ENCODE measurements at places on chromosomes 5 and 9.
A peak's percentile ranks its signal among the peaks of the same experiment; 100 is the strongest.

GRCh38 chr5:181217111-181217802, 5.8 kb upstream of the TRIM41 start:
- DNase-seq: peak; percentile 68

GRCh38 chr5:134902071-134902801, 2.7 kb upstream of the PCBD2 start:
- no peak for DNase-seq

DNA sequence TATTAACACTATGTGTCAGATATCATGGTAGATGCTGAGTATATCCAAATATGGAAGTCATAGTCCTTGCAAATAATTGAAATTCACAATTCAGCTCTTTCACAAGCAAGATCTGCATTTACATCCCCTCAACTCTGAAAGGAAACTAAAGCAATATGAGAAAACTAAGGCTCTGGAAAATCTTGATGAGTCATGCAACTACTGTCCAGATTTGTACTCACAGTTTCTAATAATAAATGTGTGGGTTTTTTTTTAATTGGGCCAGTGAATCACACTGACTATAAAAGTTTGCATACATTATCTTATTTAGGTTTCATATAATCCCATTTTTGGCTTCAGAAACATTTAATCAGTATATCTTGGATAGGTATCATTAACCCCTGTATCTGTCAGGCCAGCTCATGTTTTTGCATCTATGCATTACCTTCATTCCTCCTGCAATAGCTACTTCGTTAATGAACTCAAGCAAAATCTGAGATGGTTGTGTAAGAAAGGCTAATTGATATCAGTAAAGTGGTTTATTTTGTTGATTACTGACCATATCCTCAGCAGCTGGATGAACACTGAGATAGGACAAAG, 58.7 kb upstream of the PRR16 start:
- DNase-seq: no peak

DNA sequence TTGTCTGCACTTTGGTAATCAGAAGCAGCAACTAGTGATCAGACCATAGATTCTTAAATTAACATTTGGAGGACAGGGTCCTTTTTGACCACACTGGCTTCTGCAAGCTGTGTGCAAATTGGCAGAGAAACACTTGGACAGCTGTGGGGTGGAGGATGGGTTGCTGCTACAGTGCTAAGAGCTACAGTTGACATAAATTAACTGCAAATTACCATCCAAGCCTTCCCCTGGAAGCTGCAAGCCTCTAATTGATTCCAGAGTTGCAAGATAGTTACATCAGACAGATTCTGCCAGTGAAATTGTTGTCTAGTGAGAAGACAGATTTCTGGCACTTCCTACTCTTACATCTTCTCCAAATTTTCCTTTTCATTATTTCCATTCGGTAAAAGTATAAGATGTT, 517.7 kb downstream of the DIRAS2 start:
- DNase-seq: no peak

- peak; percentile 65 for DNase-seq
These were observed 19.9 kb upstream of the TMEM250 start for GRCh38 chr9:136138566-136138965.

DNA sequence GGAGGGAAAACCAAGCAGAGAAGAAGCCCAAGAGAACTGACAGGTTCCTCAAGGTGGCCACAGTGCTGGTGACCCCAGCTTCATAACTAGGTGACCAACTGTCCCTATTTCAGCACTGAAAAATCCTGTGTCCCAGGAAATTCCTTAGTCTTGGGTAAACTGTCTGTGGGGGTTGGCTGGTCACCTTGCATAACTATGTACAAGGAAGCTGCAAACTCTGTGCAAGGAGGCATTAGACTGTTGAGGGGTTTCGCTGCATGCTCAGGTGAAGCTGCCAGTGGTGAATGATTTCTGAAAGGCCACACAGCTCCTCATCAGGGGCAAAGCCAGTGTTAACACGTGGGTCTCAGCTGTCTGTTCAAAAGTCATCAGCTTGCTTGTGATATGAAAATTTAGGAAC, 36.9 kb downstream of the PCSK5 start:
- DNase-seq: no peak

GRCh38 chr9:89798547-89799120, 193.8 kb downstream of the GADD45G start:
- DNase-seq: no peak

DNA sequence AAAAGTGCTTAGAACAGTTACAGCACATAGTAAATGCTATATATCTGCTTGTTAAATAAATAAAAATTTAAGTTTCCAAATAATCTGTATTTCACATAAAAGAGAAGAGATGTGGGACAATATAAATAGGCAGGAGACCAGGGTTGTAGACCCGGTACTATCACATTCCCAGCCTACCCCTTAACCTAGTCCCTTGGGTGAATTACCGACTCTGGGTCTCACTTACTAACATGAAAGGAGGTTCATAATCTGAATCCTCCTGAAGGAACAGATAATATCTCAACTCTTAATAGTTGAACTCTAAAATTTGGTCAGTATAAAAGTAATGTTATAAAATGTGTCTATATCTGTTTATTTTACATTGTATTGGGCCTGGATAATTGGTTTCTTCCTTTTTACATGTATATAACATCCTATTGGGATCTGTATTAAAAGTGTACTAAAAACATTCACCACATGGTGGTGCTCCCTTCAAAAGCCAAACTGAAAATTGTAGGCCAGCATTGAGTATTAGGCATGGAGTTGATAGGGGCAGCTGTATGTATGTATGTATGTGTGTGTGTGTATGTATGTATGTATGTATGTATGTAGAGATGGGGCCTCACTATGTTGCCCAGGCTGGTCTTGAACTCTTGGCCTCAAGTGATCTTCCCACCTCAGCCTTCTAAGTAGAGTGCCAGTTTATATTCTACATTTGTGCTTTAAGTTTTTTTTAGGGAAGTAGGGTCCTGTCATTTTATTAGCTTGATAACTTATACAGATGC, 64.2 kb upstream of the ABL1 start:
- DNase-seq: no peak

DNA sequence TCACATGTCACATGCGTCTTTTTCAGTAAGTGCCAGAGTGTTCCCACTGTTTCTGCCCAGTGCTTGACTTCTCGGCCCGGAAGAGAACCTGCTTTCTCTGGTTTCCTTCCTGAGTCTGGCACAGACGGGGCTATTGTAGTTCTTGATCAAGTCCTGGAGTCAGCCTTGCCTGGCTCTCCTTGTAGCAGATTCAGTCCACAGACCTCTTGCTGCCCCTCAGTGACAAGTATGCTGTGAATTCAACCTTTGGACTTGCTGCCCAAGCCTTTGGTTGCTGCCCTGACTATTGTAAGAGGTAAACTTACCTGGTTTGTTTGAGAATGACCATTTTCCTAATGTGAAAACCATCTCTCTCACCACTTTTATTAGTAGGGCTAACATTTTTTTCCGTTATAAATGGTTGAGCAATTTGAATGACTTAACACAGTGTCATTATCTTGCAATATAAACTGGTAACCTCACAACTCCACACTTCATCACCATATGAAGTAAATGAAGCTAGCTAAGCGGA, 24.7 kb downstream of the ZBTB34 start:
- no peak for DNase-seq

GRCh38 chr9:35718721-35719511, 13.1 kb downstream of the TLN1 start:
- no peak for DNase-seq

- DNase-seq: no peak
These were observed 154.0 kb downstream of the GABBR2 start for GRCh38 chr9:98554752-98555151.

DNA sequence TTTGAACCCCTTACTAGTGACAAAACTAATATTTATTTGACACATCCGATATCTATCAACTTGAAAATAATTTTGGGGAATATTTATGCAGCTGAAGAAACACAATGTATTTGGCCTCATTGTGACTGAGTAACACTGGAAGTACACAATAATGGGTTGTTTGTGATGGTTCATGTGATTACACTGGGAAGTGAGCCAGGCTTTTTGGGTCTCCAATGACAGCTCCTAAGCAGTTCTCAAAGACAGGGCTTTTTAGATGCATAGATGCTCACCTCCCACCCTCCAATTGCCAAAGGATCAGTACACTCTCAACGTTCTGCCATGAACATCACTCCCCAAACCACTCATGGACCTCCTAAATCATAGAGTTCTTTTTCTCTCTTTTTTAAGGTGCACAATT, 170.0 kb downstream of the SLC24A2 start:
- no peak for DNase-seq

DNA sequence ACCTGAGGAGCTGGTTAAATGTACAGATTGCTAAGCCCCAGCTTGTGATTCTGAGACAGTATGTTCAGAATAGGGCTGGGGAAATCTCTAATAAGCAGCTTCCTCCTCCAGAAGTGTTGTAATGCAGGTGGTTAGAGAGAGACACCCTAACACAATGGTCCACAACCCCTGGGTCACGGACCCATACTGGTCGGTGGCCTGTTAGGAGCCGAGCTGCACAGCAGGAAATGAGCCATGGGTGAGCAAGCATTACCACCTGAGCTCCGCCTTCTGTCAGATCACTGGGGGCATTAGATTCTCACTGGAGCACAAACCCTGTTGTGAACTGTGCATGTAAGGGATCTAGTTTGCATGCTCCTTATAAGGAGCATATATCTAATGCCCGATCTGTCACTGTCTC, 61.8 kb downstream of the SLC36A1 start:
- no peak for DNase-seq

DNA sequence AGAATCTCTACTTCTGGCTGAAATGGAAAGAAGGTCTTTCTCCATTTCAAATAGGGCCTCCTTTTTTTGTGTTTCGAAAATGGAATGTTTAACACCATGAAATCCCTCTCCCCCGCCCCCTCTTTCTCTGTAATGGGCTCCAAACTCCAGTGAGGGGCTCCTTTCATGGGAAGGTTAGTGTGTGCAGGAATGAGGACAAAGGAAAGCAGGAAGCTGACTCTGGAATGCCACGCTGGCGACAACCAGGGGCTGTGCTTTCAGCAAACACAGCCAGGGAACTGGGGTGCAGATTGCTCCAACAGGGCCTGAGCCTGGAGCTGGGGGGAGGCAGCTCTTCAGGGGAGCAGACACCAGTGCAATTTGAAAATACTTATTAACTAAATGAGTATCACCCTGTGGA, 82.8 kb downstream of the CRB2 start:
- peak; percentile 43 for DNase-seq

DNA sequence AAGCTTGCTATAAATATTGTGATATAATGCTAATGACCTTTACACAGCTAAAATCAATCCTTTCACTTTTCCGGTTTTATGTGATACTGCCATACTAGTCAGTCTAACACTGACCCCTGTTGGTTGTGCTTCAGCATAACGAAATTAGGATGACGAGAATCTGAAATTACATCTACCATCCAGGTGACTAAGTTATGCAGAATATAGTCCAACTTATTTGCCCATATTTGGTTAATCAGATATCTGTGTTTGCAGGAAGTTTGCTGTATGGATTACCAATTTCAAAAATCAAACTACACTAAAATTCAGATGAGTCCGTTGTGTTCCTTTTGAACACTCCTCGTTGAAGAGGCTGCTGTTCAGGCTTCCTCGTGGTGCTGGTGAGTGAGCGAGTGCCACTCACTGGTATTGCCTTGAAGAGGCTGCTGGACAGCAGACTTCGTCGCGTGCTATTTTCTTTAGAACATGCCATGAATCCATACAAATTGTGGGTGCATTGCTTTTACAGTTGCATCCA, 32.5 kb downstream of the TENT4A start:
- DNase-seq: no peak

DNA sequence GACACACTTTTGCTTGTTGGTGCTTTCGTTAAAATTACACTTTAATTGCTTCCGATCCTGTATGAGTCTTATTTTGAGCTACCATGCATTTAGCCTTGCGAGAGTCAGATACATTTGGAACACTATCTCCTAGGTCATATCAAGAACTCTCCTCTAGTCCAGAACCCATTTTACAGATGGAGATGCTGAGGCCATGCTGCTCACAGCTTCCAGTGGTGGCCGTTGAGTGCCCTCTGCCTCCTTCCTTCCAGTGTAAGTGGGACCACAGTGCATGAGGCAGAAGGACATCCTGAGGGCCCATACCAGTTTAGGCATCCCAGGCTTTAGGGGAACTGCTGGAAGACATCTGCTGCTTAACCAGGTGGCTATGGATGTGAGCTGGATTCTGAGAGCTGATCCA, 6.9 kb downstream of the CCNI2 start:
- no peak for DNase-seq

- peak; percentile 78 for DNase-seq
These were observed 6.7 kb downstream of the NRARP start for GRCh38 chr9:137295238-137295811.

DNA sequence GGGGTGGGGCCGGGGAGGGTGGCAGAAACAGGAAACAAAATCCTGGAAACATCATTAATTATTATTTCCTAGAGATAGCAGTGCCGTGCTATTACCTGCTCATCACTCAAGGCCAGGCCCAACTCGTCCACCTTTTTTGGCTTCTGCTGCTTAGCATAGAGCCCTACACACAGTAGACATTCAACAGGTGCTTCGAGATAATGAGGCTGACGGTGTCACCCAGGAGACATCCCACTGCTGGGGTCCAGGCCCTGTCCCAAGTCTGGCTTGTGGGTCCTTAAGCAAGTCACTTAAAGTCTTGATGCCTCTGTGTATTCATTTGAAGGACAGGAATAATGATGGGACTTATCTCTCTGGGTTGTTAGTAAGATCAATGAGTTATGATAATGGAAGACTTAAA, 506.6 kb downstream of the BNC2 start:
- DNase-seq: no peak

GRCh38 chr9:441126-441525, 226.5 kb downstream of the DOCK8 start:
- peak; percentile 12 for DNase-seq

DNA sequence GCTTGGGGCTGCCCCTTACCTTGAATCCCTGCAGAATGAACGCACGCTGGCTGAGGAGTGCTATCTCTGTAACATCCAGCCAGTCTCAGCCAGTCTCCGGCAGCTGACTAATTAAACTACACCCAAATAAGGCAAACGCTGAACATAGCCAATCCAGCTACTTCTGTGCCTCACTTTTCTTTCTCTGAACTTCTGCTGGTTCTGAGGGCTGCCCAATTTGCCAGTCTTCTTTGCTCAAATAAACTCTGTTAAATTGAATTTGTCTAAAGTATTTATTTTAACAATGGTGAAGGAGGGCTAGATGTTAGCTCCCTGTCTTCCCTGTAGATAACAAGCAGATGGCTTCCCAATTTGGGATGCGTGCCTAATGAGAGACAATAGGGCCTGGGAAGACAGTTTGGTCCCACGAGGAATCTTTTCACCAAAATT, 154.0 kb upstream of the NFIL3 start:
- DNase-seq: peak; percentile 8

GRCh38 chr5:135971701-135972100, 16.9 kb upstream of the LECT2 start:
- no peak for DNase-seq

All from nephron progenitor cell (in vitro differentiated cells).